Choroid plexus epithelial cell (primary cell): ENCODE measurements at places on chromosomes 12 and 14.

DNA sequence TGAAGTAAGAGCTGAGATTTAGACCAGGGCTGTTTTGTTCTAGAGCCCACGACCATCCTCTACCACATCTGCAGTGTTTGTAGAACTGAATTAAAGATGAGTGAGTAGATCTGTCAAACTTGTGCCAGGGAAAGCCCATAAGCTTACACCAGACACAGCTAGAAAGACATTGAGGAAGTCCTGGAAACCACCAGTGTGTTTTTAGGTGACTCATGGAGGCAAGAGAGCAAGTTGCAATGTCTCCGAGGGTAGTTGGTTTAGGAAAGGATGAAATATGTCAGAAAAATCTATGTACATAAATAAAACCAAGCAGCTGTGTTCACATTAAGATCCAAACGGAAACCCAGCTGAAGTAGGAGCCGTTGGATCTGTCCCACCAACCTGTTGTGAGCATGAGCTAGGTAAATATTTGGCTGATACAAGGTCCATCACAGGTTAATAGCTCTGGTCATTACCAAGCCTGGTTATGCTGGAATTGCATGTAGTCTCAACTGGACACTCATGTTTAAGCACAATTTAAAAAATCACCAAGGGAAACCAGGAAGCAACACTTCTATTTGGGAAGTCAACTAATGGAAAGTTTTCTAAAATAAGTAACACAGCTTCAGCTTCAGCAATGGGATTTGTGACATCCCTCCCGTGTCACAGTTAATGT, 49.9 kb upstream of the PLEKHG3 start:
- DNase-seq = peak; percentile 95

GRCh38 chr12:16119618-16120415, 157.7 kb downstream of the SLC15A5 start:
- no peak for DNase-seq

DNA sequence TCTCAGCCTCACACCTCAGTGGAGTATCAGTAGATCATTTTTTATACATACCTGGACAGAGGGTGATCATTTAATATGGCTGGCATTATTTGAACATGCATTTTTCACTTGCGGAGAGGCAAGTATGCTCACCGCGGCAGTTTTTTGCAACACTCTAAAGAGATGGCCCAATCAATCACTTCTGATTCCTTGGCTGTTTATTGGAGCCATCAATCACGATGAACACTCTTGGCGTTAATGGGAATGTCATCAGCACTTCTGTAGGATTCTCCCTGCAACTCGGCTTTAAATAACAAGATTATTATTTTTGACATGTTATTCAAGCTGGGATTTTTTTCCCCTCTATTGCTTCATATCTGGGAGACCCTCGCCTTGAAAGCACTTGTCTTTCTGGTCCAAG, 46.9 kb upstream of the SLC24A4 start:
- DNase-seq = no peak

DNA sequence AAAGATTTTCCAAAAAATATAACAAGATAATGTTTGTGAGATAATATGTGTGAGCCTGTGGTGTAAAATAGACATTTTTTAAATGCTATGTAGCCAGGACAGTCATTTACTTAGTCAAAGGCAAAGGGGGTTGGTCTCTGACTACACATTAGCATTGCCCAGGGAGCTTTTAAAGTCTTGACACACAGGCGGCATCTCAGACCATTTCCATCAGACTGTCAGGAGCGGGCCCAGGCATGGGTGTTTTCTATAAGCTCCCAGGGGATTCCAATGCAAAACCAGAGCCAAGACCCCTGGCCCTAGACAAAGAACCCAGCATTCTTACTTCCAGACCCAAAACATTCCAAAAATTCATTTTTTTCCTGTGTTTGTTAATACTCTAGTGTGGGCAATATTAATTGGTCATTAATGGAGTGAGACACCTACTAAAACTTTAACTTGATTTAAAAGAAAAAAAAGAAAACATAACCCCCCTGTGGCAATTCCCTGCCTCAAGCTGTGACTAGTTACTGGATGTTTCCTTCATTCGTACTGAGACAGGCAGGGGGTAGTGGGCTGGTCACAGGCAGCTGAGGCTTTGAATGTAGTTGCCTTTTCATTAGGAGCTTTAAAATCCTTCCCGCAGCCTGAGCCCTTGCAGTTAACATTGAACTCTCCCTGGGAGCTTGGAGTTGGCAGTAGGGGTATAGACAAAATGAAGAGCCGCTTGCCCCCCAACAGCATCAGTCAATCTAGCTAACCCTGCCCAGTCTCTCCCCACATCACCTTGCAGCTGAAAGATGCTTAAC, 103.7 kb downstream of the CMKLR1 start:
- no peak for DNase-seq

- DNase-seq = no peak
Measured at GRCh38 chr14:44009642-44010041, 497.4 kb downstream of the FSCB start.

DNA sequence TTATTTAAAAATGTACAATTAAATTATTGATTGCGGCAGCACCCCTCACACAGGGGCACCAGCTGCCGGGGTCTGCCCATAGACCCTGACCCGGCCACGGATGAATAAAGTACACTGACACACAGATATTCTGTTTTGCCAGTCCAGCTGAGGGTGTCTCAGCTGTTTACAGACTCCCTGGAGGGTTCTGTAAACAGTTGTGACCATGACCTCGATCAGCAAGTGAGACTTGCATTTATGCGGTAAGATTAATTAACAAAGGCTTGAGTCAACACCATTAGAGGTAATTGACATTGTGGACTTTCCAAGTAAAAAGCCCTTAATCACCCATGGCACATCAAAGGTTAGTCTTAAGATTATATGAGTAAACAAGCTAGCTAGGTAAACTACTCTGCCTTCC, 94.3 kb downstream of the FUT8 start:
- no peak for DNase-seq

- DNase-seq = peak; percentile 4
Measured at GRCh38 chr14:49218436-49219092, 367.6 kb downstream of the RPS29 start.

GRCh38 chr12:38328306-38328895, 11.8 kb downstream of the ALG10B start:
- peak; percentile 59 for DNase-seq

DNA sequence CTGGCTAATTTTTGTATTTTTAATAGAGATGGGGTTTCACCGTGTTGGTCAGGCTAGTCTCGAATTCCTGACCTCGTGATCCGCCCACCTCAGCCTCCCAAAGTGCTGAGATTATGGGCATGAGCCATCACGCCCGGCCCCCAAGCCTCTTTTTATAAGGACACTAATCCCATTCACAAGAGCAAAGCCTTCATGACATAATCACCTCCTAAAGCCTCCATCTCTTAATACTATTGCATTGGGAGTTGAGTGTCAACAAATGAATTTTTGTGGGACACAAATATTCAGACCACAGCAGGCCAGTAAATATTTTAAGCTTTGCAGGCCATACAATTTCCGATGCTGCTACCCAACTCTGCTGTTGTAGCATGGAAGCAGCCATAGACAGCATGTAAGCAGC, 10.9 kb downstream of the RNF212B start:
- DNase-seq = no peak

DNA sequence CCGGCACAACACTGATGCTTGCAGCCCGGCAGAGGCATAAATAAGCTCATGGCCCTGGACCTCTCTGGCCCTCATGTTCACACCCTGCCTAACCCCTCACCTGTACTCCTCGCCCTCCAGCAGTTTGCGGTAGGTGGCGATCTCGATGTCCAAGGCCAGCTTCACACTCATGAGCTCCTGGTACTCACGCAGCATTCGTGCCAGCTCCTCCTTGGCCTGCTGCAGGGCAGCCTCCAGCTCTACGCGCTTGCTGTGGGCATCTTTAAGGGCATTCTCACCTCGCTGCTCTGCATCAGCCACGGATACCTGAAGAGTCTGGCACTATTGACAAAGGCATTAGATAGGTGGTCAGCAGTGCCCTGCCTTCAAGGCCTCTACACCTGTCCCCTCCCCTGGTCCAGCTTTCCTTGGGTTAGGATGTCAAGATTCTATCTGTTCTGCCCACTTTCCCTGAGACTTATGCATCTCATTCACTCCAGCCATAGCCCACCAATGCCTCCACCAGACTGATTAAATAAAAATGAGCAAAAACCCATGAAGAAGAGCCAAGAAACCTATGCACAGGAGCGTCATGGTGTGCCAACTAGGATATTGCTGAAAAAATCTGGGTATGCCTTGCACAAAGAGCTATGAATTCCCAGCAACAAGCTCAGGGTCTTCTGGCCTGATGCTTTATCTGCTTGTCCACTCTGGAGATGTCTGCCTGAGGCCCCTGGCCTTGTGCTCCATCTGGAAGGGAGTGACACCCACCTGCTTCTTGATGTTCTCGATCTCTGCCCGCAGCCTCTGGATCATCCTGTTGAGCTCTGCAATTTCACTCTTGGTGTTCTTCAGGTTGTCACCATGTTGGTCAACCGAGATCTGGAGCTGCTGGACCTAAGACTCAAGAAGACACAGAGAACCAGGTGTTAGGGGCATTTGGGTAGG, 6.1 kb downstream of the KRT4 start:
- DNase-seq = no peak

GRCh38 chr12:55822228-55822627, 4.4 kb downstream of the ORMDL2 start:
- peak; percentile 24 for DNase-seq

DNA sequence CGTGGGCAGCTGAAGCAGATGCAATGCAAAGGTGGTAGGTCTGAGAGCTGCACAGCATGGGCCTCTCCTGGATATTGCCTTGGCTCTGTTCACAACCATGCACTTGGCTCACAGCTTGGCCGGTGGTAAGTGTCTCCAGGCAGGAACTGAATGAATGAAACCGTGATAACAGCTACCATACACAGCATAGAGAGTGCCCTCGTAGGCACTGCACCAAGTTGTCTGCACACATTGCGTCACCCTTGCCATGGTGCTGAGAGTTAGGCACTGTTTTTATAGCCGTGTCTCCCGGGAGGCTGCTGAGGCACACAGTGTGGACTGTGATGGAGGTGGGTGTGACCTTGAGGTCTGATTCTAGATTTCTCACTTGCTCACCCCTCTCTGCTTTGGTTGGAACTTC, 157.6 kb upstream of the VASH1 start:
- DNase-seq = no peak

- DNase-seq = no peak
Measured at GRCh38 chr12:95909871-95910270, 32.5 kb downstream of the CCDC38 start.

DNA sequence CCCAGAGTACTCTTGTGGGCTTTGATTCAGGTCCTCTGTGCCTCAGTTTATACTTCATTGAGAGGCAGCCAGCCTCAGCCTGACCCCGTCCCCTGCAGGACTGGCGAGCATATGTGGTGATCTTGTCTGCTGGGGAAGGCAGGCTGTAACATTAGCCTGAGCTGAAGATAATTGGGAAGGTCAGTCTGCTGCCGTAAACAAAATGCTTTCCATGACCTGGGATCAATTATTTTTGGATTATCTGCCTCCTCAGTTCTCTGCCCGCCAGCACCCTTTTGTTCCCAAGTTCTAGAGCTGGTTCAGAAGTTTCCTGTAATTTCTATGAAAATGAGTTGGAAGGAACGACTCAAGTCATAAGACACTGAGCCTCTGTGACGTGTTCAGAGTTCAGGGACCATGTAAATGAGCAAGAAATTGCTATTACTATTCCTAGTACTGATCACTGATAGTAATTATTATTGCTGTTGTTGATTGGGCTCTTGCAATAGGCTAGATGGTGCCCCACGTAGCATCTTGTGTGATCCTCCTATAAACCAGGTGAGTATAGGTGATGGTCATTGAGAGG, 4.5 kb downstream of the ORAI1 start:
- DNase-seq = no peak

- DNase-seq = no peak
Measured at GRCh38 chr14:22870811-22871223, 723 bp upstream of the LRP10 start.

DNA sequence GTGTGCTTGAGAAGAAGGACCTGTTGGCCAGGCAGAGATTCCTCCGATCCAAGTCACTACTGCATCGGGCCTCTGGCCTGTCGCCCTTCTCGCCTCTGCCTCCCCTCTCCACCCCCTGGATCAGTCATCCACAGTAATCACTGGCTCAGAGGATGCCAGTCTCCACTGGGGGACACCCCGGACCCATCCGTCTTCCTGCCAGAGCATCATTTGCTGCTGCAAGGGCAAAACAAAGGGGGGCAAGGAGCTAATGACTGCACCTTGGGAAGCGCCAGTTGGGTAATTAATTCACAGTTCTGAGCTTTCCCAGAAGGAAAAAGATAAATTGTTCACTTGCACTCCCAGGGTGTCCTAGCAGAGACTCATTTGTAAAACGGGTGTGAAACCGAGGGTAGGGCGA, 215.4 kb downstream of the GLT1D1 start:
- DNase-seq = no peak

GRCh38 chr14:100656996-100657395, 69.7 kb upstream of the DLK1 start:
- no peak for DNase-seq

- DNase-seq = no peak
Measured at GRCh38 chr12:21764950-21765349, 9.6 kb downstream of the KCNJ8 start.

GRCh38 chr14:104993808-104994591, 8.4 kb downstream of the CLBA1 start:
- DNase-seq = no peak

GRCh38 chr12:103530307-103531066, 34.7 kb upstream of the C12orf42 start:
- no peak for DNase-seq

GRCh38 chr12:87818441-87818840, 210.8 kb downstream of the C12orf50 start:
- DNase-seq = peak; percentile 62

GRCh38 chr12:93242154-93242972, 135.4 kb upstream of the NUDT4 start:
- no peak for DNase-seq

- no peak for DNase-seq
Measured at GRCh38 chr12:85006206-85006605, 29.9 kb downstream of the TSPAN19 start.

GRCh38 chr12:93860668-93861373, 183.6 kb downstream of the CRADD start:
- DNase-seq = no peak

- DNase-seq = no peak
Measured at GRCh38 chr12:123223241-123223668, 9.7 kb downstream of the MPHOSPH9 start.

GRCh38 chr14:64409126-64409920, 21.2 kb downstream of the MTHFD1 start:
- DNase-seq = no peak

- DNase-seq = no peak
Measured at GRCh38 chr12:110860833-110861296, 14.1 kb downstream of the CCDC63 start.

GRCh38 chr12:52542157-52542556, 10.8 kb downstream of the KRT71 start:
- no peak for DNase-seq

DNA sequence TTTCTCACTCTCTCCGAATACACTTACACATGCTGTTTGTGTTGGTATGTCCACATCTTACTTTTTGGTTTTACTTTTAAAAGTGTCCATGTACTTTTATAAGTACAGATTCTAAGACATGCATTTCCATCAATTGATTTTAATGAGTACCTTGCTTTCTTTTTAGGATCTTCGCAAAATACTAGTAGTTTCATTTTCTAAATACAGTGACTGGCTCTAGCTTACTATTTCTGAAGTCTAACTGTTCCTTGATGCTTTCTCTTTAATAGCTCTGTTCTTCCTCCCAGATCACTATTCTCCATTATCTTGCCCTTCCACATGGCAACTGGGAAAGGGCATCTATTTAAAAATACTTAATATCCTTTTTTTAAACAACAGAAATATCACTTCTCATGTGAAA, 164.1 kb downstream of the KITLG start:
- no peak for DNase-seq

GRCh38 chr12:65083581-65083980, 37.5 kb downstream of the WIF1 start:
- no peak for DNase-seq

- DNase-seq = peak; percentile 43
Measured at GRCh38 chr12:98646294-98647090, 1.4 kb downstream of the APAF1 start.
